ENCODE measurements at places on chromosomes 6 and 20.

GRCh38 chr20:11496380-11496779 is 421.3 kb upstream of the BTBD3 start:
- DNase-seq: no peak

DNA sequence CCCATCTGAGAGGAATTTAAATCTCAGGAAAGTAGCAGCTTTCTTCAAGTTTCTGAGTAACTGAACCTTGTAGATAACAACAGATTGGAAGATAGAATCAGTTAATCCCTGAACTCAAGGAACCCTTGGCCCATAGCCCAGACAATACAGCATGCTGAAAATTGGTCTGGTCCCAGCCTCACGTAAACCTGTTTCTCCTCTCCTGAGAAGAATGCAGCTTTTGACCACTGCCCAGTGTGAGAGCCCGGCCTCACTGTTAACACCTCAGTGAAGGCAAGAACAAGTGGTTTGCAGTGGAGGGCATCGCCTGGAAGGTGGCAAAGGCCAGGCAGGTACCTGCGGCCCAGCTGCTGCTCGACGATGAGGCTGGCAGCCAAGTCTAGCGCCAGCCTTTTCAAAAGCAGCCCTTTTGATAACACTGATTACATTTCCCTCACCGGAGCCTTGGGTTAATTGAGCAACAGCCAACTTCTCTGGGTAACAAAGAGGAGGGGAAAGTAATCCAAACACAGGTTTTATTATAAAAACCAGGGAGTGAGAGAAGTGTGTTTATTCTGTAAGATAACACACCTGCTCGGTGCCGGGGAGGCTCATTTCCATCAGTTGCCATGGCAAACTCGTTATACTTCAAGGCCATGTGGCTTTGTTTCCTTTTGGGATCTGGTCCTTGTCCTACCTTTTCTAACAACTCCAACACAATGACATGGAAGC is 54.0 kb downstream of the TRAF3IP2 start:
- no peak for DNase-seq

DNA sequence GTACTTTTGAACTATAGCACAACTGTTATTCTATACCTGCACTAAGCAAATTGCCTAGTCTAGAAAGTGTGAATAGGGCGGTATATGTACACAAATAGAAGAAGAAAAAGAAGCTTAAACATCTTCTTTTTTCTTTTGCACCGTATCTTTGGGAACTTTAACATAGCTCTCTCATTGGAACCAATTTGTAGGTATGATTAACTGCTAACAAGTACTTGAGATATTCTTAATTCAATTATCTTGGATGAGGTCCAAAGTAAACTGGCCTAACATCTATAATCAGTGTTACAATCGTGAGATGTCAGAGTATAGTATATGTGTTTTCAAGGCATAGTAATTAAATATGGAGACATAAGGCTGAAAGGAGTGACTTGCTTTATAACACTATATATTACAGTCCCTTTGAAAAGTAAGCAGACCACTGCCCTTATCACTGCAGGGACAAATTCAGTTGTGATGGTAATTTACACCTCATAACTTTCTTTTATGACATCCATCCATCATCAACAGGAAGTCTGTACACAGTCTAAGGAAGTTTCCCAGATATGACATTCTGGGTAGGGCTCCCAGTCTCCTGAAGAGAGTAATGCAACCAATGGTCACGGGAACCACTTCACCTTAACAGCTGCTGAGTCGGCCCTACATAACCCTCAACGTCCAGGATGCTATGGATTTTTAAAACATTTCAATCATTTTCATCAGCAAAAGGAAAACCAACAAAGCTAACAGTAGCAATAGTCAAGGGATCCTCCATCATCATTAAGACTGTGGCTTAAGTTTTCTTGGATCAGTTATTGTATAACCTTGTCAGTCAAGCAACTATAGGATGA is 37.6 kb downstream of the NKAIN2 start:
- no peak for DNase-seq

DNA sequence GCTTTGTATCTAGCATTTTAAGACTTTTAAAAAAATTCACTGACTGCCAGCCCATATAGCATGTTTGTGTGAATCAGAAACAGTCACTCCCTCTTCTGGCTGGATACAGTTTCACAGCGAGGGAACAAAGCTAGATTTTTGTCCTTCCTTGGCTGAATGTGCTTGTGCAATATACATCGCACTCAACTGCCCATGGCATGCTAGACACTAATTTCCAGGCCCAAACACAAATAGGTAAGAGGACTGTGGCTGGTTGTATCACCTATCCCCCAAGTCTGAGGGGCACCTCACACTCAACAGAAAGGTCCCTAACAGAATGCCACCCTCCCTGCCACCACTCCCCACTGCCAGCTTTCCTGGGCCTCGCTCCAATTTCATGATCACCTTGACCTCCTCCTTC is 16.2 kb upstream of the BLCAP start:
- DNase-seq: no peak

- DNase-seq: no peak
Measured at GRCh38 chr6:14466278-14466677, 348.7 kb downstream of the CD83 start.

DNA sequence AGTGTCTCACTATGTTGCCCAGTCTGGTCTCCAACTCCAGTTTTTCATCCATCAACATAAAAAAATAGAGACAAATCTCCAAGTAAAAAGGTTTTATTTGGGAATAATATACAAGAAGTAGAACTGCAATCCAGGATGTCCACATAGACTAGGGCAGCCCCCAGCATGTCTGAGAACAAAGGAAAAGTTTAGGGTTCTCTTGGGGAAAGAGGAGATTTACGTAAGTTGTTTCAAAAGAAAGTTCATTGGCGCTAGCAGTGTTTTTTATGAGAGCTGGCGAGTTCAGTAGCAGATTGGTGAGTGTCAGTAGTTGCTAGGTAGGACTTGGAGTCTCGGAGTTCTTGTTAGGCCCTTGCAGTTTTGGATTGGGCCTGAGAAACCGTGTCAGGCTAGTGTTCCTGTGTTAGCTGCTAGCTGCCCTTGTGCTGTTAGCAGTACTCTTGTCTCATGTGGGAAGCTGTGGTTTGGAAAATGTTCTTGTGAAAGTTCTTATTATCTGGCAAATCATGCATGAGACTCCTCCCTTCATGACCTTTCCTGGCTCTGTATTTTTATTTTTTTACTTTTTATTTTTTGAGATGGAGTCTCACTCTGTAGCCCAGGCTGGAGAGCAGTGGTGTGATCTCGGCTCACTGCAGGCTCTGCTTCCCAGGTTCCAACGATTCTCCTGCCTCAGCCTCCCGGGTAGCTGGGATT is 24.7 kb downstream of the TTLL9 start:
- peak; percentile 29 for DNase-seq

Measured in CD4-positive, alpha-beta T cell treated with Interleukin-2 at 100 ng/mL for 4 hours (primary cell).